ELR (cell line): ENCODE measurements at places on chromosomes 11 and 22.
A peak's percentile ranks its signal among the peaks of the same experiment; 100 is the strongest.

- peak; percentile 71 for DNase-seq
These were observed 3.4 kb downstream of the CLPB start for GRCh38 chr11:72430741-72431570.

GRCh38 chr22:35446365-35446764 is 46.4 kb downstream of the MCM5 start:
- peak; percentile 98 for DNase-seq

- DNase-seq: no peak
These were observed 17.1 kb upstream of the IFITM3 start for GRCh38 chr11:337711-338110.

- DNase-seq: no peak
These were observed 551 bp downstream of the DBX1 start for GRCh38 chr11:20159466-20160381.

DNA sequence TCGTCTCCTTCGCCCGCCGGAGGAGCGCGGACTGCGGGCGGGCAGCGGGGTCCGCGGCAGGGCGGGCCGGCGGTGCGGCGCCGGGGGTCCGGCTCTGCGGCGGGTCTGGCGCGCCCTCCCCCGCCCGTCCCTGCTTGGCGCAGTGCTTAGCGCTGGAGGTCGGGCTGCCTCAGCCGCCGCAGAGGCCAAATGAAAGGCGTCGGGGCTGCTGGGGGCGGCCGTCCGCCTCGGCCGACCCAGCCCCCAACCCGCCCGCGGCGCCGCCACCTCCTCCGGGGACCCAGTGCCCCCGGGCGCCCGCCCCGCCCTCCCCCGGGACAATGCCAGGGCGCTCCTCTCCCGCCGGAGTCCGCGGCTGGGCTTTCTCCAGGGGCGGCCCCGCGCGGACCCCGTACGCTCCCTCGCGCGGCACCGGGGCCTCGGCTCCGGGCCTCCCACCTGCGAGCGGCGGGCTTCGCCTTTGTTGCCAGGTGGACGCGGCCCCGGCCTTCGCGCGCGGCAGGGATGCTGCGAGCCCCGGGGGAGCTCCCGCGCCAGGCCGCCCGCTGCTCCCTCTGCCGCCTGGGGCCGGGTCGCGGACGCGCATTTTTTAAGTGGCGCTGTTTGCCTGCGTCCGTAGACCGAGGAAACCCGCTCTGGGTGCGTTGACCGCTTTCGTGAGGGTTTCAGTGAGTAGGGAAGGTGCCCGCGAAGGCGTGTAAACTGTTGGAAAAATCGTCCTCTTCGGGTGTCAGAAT is 583 bp downstream of the APLP2 start:
- DNase-seq: peak; percentile 59
